AG20443 (cell line): ENCODE measurements at places on chromosomes 4 and X.

- DNase-seq: no peak
These were observed 834.2 kb downstream of the STPG2 start for GRCh38 chr4:97309121-97309520.

- DNase-seq: peak; percentile 28
These were observed 30.2 kb upstream of the NKX6-1 start for GRCh38 chr4:84529169-84529751.

DNA sequence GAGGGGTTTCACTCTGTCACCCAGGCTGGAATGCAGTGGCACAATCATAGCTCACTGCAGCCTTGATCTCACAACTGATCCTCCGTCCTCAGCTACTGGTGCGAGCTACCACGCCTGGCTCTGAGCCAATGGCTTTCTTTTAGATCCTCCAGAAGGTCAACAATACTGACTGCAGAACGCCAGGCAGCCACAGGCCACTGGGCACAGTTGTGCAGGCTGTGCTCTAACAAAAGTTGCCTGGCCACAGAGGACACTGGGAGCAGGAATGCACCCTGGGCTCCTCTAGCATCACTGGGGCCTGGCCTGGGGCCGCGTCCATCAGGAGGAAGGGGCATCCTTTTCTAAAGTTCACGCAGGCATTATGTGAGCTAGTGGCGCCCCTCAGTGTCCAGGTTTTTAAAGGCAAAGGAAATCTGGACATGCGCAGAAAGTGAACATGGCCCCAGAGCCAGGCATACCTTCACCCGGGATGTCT lies 14.9 kb upstream of the PORCN start:
- DNase-seq: peak; percentile 52

DNA sequence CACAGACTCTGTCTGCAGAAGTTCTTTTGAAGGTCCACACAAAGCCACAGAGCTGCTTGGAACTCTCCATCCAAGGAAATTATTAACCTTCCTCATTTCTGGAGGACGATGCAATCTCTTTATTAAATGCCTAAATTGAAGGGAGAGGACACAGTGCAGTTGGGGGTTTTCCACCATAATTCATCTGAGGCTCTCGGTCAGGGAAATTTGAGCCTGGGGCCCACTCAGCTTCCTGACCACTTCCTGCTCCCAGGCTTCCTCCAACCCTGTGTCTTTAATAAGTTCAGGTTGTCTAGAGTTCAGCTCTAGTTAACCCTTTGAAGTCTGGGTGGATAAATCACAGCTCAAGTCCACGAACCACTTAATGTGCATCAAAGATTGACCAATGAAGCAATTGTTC lies 58.5 kb downstream of the PRPS1 start:
- DNase-seq: no peak

- no peak for DNase-seq
These were observed 60.0 kb downstream of the FHIP1A start for GRCh38 chr4:151468715-151469696.

DNA sequence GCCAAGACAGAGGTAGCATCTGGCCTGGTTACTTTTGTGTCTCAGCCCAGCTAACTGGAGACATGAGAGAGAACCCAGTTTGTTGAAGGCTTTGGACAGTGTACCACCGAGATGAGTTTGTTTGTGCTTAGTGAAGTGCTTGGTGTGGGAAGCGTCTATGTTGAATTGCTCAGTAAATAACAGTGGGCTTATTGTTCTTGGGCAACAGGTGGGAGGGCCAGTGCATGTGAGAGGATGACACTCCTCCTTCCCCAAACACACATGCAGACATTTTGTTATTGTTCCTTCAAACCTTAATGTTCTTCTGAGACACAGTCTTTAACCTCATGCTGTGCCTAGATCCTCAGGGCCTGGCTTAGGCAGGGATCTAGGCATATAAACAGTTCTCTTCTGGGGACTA lies 39.7 kb downstream of the MSN start:
- DNase-seq: no peak

DNA sequence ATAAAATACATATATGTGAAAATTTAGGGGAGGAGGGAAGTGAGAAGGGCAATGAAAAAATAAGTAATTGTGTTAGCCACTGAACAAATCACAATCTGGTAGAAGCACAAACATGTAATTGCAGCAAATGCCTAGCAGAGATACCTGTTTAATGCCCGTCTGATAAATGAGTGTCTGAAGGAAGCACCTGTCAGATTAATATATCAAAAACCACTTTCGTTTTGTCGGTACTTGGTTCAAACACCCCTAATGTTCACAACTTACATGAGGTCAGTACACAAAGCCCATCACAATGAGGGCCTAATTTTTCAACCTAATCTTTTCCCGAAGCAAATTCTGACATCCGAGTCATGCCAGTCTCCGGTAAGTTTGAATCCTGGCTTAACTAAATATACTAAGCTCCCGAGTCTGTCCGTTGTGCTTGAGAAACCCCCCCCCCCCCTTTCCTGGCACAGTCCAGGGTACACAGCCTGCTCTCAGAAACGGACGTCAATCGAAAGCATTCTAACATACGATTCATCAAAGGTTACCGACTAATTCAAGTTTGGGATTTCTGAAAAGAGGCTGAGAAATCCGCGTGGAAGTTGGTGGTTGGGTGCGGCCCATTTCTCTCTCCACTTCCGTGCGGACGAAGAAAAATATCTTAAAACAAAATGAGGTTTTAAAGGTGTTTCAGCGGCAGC lies 758 bp downstream of the SDAD1 start:
- peak; percentile 13 for DNase-seq

DNA sequence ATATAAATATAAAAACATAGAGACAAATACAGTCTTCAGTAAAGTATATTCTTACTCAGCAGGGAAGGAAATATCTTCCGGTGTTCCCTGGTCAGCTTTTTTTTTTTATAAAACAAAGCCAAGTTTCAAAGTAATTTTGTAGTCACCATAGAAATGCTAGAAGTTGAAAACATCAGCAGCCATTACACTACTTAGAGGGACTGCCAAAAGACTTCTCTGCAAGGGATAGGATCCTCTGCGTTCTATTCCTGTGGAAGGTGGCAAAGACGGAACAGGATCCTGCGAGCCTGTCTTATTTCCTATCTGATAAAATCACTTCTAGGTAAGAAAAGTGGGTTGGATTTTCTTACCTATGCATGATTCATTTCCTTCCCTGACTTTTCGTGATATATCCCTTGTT lies 19.4 kb downstream of the CLDN22 start:
- DNase-seq: no peak

DNA sequence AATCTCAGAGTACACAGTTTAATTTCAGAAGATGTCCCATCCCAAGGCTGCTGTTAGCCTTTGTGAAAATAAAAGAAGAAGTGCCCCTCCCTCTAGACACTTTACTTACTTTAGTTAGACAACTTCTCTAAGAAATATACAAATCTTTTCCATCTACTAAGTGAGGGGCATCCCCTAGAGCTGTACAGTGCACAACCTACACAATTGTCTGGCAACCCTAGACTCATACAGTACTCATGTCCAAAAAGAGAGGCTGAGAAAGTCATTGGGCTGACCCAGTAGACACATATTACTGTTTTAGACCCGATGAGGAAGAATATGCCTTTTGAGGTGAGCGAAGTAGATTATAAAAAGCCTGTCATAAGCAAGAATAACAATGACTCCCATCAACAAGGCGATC lies 297.6 kb downstream of the IDS start:
- DNase-seq: no peak

GRCh38 chr4:168677063-168677462 lies 180.2 kb downstream of the PALLD start:
- no peak for DNase-seq

DNA sequence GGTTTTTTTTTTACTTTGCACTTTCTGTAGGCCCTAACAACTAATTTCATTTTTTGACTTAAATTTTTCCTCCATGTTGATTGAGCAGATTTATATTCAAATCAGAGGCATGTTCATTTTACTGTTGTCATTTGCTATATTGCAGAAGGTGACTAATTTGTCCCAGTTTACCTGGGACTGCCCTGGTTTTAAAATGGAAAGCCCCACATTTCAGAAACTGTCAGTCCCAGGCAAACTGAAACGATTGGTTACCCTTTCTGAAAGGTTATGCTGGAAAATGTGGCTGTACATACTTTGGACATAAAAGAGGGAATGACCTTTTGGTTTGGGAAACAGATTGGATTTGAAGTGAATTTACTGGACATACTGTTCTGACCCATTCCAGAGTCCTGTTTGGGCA lies 160.0 kb downstream of the SPCS3 start:
- no peak for DNase-seq

GRCh38 chr4:47000406-47000805 lies 7.0 kb upstream of the GABRA4 start:
- DNase-seq: no peak

- DNase-seq: peak; percentile 17
These were observed 12.8 kb downstream of the CLDN2 start for GRCh38 chrX:106932960-106933537.

GRCh38 chrX:80812176-80812575 lies 2.5 kb upstream of the BRWD3 start:
- DNase-seq: peak; percentile 39

DNA sequence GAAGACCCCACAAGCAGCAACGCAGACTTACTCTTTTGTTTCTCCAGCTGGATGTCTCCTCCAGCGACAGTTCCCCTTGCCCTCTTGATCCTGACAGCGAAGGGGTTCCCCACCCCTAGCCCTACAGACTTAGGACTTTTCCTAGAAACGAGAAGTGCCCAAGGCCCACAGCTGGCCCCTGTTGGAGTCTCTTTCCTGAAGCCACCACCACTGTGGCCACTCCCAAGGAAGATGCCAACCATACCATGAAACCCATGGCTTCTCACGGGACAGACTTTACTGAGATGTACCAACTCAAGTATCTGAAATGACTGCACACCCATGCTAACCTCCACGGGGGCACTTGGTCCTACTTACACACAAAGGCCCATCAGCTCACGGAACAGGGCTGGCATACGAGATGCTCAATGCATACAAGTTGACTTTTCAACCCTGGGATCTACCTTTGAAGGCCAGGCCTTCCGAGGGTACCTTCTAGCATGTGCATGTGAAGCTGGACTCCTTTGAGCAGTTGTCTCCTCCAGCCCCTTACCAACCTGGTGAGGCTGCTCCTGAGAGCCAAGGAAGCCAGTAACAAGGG lies 924 bp upstream of the IRAK1 start:
- DNase-seq: no peak

DNA sequence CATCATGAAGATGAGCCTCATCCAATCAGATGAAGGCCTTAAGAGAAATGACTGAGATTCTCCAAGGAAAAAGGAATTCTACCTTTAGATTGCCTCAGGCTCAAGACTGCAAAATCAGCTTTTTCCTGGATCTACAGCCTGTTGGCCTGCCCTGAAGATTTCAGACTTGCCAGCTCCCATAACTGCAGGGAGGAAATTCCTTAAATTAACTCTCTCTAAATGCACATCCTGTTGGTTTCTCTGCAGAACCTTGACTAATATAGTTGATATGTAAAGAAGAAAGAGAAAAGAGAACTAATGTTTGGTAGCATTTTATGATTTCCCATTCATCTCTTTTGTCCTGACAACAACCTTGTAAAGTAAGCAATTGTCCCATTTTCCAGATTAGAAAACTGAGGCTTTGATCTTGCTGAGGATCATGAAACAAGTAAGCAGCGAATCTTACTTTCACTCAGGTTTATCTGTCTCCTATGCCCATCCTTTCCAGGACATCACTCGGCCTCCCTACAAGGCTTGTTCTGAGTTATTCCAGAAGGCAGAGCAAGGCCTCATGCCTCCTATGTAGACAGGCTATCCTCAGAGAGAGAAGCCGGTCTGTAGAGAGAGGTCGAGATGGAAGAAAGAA lies 115.0 kb upstream of the LDB2 start:
- DNase-seq: peak; percentile 25

- DNase-seq: no peak
These were observed 202.8 kb upstream of the SMIM31 start for GRCh38 chr4:164550989-164551712.

GRCh38 chrX:43813898-43814297 lies 68.4 kb downstream of the MAOB start:
- DNase-seq: no peak

- DNase-seq: no peak
These were observed 100.2 kb downstream of the MAGEB17 start for GRCh38 chrX:16267431-16267830.
